ENCODE measurements at places on chromosomes 12 and 14.

- DNase-seq: peak; percentile 8
These were observed 18.8 kb downstream of the ASPG start for GRCh38 chr14:104104076-104104901.

DNA sequence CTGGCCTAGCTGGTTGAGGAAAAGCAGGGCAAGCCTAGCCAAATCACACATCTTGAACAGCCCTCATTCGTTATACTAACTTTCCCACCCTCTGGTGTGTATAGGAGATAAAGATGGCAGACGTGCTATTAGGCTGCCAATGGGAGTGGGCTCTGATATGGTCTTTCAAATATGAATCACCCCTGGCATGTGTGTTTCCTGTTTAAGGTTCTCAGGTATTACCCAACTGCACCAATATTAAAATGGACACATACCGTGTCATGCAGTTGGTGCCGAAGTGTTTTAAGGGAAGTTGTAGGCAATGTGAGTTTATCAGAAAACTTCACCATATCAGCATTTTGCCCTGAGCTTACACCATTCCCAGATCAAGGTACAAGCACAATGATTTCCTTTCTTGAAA, 33.4 kb downstream of the CHST11 start:
- no peak for DNase-seq

DNA sequence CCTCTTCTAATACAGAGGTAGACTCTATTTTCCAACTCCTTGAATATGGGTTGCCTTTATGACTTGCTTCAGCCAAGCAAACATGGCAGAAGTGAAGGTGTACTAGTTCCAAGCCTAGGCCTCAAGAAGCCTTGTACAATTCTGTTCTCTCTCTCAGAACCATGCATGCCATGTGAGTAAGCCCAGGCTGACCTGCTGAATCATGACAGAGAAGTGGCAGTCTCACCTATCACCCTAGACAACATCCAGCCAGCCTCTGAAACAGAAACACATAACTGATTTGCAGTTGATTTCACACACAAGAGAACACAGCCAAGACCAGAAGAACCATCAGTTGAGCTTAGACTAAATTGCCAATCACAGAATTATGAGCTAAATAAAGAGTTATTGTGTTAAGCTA, 157.2 kb downstream of the GARIN6 start:
- DNase-seq: no peak

DNA sequence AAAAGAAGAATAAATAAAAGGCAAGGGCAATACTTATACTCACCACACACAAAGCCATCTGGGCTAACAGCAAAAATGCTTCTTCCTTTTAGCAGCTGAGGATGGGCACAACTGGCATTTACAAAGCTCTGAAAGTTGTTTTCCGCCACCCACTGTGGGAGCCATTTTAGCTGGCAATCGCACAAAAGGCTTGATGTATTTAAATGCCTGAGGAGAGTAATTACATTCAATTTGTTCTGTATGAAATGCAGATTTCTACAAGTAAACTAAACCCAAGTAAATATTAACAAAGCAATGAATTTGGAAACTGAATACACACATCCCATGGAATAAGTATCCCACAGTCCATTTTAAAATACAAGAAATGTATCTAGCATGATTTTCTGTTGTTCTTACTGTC, 37.5 kb downstream of the LRIG3 start:
- no peak for DNase-seq

DNA sequence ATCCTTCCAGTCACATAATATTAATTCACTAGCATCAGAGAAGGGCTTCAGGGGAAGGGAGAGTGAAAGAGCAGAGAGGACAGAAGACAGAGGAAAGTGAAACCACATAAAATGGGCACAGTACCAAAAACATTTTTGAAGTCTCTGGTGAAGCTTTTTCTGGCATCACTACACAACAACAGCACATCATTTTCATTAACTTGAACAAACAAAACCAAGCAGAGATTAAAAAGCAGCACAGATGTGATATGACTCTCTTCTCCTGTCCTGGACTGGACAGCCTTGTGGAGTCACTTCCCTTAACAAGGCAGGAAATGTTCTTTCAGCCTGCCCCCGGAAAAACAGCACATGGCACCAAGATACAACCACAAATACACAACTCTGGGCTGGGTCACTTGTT, 112.0 kb downstream of the TSPAN8 start:
- no peak for DNase-seq

DNA sequence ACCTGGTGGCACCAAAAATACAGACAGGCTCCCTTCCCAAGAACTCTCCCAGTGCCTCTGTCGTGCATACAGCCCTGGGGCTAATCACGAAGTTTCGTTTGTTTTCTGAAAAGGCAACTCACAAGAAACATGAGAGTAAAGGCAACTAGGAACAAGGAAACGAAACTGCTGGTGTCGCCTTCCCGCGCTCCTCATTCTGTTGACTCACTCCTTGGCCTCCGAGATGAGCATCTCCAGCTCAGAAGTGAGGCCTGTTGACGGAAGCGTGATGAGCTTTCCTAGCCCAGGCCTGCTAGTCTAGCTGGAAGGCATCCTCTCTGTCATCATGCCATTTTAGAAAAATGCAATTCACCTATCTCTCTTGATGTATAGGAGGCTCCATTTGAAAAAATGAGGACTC, 50.5 kb downstream of the TTC9 start:
- DNase-seq: no peak

DNA sequence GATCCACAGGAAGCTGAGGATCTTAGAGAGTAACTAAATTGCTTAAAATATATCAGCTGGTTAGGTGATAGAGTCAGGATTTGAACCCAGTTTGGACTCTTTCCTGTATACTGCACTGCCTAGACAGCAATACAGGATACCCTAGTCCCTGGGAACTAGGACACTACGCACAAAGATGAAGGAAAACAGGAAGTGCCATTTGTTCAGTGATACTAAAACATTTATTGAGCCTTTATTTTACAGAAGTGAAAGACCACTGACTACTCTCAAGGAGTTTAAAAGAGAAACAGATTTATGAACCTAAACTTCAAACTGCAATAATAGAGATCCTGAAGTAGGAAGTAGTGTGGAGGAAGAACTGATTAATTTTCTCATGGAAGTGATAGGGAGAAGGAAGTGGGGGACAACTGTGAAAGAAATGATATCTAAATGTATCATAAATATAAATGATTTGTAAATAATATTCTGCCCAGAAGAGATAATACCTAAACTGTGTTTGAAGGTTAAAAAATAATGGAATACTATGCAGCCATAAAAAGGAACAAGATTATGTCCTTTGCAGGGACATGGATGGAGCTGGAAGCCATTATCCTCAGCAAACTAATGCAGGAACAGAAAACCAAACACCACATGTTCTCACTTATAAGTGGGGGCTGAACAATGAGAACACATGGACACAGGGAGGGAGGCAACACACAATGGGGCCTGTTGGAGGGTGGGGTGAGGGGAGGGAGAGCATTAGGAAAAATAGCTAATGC, 18.2 kb downstream of the MSRB3 start:
- no peak for DNase-seq

GRCh38 chr12:46430340-46430948, 57.9 kb upstream of the SLC38A2 start:
- DNase-seq: no peak

DNA sequence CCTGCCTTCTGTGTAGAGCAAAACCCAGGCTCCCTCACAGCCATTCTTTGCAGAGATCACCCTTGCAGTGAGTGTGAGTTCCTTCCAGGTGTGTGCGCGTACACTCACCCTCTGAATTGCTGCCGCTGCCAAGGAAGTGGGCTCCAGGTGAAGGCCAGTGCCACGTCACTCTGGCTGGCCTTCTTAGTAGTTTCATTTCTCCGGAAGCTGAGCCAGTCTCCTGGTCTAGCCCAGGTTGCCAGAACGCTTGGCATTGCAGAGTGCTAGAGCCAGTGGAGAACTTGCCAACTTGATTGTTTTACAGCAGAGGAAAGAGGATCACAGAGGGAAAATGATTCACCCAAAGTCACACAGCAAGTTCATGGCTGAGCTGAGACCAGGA, 11.0 kb downstream of the CBLN3 start:
- no peak for DNase-seq

- peak; percentile 51 for DNase-seq
These were observed 4.1 kb upstream of the IGF1 start for GRCh38 chr12:102484428-102484958.
